ENCODE measurements at places on chromosomes 1 and 21.

GRCh38 chr21:30962013-30962412, 76.3 kb downstream of the KRTAP19-8 start:
- DNase-seq: no peak

- no peak for DNase-seq
Measured at GRCh38 chr1:28296401-28297261, 32.2 kb upstream of the MED18 start.

DNA sequence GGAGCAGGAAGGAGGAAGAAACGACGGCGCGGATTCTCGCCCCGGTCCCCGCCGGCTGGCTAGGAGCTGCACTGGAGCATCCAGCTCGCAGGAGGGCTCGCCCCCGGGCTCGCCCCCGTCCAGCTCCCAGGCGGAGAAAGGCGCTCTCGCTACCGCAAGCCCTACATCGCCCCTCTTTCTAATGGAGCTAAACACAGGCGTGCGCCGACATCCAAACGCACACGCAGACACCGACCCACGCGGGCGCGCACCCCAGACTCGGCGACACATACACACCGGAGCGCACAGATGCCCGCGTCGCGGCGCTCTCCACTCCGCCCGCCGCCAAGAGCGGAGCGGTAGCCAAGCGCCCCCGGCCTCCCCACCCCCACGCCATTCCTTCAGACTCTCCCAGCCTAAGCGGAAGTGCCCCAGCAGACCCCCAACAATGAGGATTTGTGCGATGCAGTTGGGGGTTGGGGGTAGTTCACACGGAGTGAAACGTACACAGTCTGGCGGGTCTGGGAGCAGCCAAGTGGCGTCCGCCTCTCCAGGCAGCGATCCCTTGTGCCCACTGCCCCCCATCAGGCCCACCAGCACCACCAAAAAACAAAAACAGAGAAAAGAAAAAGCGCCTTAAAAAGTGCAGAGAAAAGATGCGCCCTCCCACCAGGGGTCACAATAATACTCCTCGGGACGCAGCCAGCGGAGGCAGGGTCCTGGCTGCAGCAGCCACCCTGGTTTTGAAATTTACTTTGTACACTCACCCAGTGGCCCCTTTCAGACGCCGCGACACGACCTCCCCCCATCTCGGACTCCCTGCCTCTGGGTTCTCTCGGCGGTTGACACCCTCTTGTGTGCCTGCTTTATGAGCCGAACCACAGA, 1.4 kb downstream of the DAB1 start:
- DNase-seq: no peak

GRCh38 chr1:11335417-11336056, 62.5 kb downstream of the UBIAD1 start:
- DNase-seq: no peak

GRCh38 chr1:180501865-180502360, 464 bp downstream of the ACBD6 start:
- DNase-seq: no peak
